ENCODE measurements at places on chromosomes 16 and 17.

DNA sequence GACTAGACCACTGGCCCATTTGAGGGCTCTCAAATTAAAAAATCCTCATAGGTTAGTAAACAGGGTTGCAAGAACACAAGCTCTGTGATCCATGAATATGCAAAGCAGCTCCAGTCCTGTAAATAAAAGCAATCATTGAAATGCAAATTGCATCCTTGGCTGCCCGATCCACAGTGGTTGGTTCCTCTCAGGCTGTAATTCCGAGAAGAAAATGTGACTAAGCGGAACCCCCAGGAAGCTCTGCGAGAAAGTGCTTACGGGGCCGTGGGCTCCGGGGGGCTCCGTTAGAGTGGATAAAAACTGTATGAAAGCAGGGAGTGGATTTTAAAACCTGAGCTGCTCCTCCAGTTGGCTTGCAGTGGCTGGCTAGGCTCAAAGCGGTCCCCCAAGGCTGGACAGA lies 2.5 kb downstream of the GPRC5B start:
- DNase-seq = no peak

DNA sequence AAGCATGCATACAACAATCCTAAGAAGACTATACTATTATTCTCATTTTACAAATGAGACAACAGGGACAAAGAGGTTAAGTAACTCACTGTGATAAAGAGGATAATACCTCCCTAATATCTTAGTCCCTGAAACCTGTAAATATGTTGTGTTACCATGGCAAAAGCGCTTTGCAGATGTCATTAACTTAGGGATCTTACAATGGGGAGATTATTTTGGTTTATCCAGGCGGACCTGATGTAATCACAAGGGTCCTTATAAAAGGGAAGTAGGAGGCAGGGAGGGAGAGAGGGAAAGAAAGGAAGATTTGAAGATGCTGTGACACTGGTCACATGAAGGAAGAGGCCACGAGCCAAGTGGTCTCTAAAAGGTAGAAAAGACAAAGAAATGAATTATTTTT lies 164.7 kb downstream of the CNTNAP4 start:
- DNase-seq = no peak

GRCh38 chr17:32869345-32870026 lies 7.4 kb downstream of the MYO1D start:
- DNase-seq = no peak

- no peak for DNase-seq
Observed at GRCh38 chr17:60748204-60748603, 70.6 kb downstream of the BCAS3 start.

- no peak for DNase-seq
Observed at GRCh38 chr17:50115756-50116155, 14.2 kb downstream of the SAMD14 start.

- no peak for DNase-seq
Observed at GRCh38 chr17:29948448-29949215, 7.2 kb downstream of the EFCAB5 start.

- no peak for DNase-seq
Observed at GRCh38 chr16:11100239-11100750, 155.7 kb downstream of the SOCS1 start.

- no peak for DNase-seq
Observed at GRCh38 chr17:73371285-73371684, 59.5 kb upstream of the CDC42EP4 start.

DNA sequence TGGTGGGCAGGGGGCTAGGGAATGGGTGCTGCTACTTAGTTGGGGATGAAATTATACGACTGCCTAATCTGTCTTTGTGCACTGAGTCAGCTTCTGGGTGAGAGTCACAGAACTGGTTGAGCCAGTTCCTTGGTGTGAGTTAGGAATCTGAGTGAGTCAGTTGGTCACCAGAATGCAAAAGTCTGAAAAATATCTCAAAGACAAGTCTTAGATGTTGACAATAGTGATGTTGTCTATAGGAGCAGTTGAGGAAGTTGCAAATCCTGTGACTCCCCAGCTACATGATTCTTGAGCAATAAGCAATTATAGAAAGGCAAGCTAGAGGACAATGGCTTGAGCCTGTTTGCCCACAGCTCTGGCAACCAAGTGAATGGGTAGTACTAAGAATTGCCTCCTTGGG lies 399.2 kb downstream of the CNTNAP4 start:
- no peak for DNase-seq

- DNase-seq = no peak
Observed at GRCh38 chr16:85360323-85361277, 248.3 kb upstream of the CIBAR2 start.

DNA sequence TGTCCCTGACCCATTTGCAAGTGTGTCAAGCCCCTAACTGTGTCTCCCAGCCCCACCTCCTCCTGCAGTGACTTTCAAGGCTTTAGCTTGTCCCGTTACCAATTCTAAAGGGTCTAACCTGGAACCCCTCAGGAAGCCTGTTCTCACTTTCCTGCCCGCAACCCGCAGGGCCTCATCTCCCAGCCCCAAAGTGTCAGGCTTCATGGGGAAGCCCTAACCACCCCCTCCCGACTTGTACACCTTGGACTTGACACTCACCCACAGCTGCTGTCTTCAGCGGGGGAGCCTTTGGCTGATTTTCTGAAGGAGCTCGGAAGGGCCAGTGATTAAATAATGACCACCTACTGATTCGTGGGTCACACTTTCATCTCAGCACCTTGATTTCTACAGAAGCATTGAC lies 33.1 kb downstream of the NLRC5 start:
- no peak for DNase-seq

GRCh38 chr16:11687601-11688519 lies 19.6 kb downstream of the SNN start:
- no peak for DNase-seq

GRCh38 chr16:15542734-15543347 lies 100.1 kb downstream of the MARF1 start:
- DNase-seq = no peak

DNA sequence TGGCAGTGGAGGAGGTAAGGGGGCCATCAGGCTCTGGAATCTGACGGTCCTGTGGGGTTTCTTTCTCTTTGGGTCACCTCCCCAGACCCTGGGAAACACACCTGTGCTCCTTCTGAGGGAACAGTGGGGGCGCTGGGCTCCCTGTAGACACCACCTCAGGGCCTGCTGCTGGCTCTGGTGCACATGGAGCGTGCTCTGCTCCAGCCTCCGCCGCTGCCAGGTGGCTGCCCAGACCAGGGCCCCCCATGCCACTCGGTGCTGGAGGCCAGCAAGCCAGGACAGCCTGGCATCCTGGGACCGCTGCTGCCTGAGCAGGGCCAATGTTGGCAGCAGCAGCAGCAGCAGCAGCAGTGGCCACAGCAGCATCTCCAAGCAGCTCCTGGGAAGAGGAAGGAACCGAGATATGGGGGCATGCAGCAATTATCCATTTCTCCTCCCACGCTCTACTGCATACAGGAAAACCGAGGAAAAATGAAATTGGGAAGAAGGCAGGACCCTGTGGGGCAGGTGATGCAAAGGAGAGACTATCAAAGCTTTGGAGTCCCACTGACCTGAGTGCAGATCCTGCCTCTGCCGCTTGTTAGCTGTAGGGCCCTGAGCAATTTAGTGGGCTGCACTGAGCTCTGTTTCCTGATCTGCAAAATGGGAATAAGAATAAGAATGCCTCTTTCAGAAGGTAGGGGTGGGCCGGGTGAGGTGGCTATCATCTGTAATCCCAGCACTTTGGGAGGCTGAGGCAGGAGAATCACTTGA lies 902 bp downstream of the GHDC start:
- no peak for DNase-seq

DNA sequence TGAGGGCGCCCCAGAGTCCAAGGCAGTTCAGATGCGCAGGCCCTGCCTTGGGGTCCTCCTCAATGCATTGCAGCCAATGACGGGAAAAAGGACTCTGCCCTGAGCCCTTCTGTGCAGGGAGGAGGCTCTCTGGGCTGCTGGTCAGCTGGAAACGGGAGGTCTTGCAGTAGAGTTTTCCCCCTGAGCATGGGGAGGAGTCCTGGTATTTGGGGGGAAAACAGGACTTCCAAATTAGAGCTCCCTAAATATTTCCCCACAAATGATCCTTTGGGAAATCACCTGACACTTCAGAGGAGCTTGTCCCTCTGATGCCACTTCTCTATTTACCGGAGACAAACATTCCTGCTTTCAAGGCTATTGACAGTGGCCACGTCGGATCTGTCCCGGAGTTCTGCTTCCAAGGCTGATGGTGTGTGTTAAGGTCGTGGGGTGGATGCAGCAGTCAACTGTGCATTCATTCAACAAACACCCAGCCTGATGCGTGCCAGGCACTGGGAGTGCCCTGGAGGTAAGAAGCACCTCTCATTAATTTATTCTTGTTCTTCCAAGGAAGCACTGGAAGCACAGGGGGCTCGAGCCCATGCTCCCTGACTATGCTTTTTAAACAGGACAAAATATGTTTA lies 73.0 kb upstream of the DNAH17 start:
- no peak for DNase-seq

DNA sequence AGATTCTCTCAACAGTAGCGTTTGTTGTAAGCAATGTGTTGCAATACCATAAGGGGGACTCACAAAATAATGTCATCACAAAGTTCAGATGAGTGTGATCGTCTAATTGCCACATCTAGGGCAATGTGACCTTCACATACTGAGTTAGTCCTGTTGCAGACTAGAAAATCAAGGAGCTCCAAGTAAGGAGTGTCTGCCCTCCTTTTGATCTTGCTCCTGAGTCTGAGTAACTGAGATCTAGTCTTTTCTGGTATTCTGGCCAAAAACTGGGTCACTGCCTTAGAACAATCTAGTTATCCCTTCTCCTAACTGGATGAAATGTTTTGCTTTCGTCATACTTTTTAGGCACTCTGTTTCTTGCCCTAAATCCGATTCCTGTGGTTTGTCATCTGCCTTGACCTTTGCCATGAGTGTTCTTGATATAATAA lies 712.1 kb downstream of the CDH11 start:
- DNase-seq = no peak
